Panc1 (cell line): ENCODE measurements at places on chromosomes 2 and 18.

DNA sequence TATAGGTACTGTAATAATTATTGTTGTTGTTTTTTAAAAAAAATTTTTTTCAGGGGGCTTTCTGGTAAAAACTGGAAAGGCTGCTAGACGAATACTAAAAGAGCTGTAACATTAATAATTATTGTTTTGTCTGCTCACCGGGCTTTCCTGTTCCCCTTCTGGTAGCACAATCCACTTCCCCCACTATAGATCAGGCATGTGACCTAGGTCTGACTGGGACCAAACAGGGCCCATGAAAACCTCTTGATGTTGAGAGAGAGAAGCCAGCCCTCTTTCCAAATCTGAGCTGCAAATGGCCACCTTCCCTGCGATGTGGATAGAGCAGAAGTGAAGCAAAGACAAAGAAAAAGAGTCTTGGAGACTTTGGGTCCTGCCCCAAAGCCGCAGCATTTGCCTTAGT, 23.4 kb downstream of the SH2D6 start:
- no peak for DNase-seq

GRCh38 chr2:176768185-176768584, 444.4 kb upstream of the HNRNPA3 start:
- DNase-seq: no peak

DNA sequence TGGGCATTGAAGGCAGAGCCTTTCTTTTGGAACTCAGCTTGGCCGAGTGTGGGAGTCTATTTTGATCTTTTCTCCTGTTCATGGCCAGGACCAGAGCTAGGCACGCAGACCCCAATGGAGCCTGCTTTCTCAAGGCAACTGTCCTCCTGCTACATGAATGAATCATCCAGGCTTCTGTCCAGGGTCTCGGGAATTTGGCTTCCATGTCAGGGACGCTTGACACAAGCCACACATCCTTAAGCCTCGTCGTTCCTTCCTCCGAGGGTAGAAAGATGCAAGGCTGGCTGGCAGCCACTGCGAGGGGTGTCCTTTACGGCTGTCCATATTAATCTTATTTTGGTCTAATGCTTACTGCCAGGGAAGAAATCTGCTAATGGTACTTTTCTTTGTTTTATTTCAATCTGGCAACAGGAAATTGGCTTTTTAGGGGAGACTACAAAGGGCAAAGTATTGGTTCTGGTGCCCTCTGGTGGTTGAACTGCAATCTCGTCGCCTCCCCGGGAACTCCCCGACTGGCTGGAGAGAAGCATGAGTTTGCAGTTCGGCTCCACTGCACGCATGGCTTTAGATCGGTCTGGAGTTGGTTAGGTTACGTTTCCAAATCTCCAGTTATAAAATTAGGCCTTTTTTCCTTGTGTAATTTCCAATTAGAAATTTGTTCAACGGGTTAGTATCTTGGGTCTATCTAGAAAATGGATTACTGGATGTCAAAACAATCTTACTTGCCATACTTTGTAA, 135.2 kb downstream of the ALPK2 start:
- peak; percentile 42 for DNase-seq

- no peak for DNase-seq
Observed at GRCh38 chr18:25825056-25825455, 265.4 kb downstream of the SS18 start.

- no peak for DNase-seq
Observed at GRCh38 chr2:51120754-51121280, 88.9 kb upstream of the NRXN1 start.

GRCh38 chr2:317501-318424, 29.9 kb upstream of the ALKAL2 start:
- DNase-seq: no peak

DNA sequence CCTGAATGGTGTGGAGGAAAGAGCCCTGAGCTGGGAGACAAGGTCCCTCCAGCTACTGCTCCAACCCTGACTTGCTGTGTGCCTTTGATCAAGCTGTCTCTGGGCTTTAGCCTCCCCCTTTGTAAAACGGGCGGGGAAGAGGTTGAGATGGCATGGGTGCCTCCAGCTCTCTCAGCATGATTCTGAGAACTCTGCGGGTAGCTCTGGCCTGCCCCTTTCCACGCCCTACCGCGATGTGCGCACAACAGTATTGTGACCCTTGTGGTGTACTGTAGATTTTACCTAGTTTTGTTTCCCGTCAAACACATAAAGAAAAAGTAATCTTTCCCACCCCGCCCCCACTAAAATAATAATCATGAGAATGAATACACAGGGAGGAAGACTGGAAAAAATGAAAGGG, 5.3 kb downstream of the CD8A start:
- DNase-seq: no peak

- DNase-seq: no peak
Observed at GRCh38 chr2:119546447-119546767, 2.2 kb downstream of the CFAP221 start.

DNA sequence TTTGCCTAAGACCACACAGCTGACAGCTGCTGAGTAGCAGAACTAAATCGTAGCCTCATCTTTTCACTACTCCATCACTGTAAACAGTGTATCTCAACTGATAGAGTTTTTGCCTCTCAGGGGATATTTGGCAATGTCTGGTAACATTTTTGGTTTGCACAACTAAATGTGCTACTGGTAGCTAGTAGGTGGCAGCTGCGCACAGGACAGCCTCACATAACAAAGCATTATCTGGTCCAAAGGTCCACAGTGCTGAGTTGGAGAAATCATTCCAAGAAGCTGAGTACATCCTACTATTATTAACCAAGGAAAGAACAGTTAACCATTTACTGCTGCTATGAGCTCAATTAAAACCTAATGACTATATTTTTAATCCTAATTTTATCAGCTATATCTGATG, 6.1 kb upstream of the CCDC102B start:
- DNase-seq: no peak

DNA sequence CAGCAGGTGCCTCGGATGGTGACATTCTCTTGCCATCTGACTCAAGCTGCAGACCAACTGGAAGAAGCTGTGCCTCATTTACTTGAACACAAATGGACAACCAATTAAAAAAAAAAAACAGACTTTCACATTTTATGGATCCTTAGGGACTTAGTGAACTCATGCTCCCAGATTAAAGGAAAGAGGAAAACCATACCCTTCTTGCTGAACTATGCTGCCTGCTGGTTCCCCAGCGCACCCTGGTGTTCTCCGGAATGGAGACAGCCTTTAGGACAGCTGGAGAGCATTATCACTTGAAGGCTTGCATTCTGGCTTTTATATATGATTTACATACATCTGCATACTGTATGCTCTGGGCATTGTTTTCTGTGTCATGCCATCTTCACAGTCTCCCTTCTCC, 370.7 kb downstream of the SLC4A3 start:
- no peak for DNase-seq

- DNase-seq: no peak
Observed at GRCh38 chr18:6950641-6951040, 167.0 kb downstream of the LAMA1 start.

DNA sequence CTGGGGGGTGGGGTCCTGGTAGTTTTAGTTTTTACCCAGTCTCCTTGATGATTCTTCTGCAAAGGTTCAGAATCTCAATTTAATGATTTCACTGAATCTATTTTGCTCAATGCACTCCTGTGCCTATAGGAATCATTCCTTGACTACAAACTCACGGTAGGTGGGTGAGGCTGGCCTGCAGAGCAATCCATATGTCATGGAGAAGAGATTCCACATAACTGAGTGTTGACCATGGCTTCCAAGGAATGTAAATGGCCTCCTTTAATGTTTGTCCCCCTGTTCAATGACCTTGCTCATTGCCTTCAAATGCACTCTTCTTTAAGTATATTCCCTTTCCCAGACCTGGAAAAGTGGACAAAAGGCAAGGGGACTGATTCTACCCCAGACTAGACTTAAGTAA, 12.5 kb downstream of the FAP start:
- DNase-seq: no peak

DNA sequence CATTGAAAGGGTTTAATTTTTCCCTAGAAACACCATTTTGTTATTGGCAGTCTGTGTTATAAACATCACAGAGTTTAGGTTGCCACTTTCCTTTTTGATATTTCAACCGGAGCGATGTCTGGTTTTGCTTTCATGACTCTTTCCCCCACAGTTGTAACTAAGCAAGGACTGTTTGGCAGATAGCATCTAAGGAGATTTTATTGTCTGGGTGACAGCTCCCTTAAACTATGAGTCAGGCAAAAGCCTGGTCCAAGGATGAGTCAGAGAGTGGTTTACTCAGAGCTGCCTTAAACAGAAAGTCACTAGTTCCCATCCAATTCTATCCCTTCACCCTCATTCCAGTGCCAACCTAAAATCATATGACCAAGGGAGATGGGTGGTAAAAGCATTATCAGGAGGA, 341.6 kb upstream of the VWC2L start:
- peak; percentile 87 for DNase-seq

- DNase-seq: no peak
Observed at GRCh38 chr18:78813936-78814710, 165.5 kb upstream of the SALL3 start.

DNA sequence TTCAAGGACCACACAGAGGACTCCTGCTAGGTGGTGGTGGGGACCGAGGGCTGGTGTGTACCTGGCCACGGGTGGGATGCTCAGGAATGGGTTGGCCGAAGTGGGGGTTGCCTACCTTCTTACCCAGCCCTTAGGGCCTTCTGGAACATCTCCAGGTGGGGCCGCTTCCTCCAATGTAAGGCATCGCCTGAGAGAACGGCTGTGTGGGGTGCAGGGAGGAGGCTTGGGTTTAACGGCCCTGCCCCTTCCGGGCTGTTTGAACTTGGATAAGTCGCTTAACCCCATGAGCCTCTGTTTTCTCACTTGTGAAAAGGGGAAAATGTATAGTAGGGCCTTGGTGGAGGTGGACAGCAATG, 35.0 kb downstream of the EMILIN2 start:
- no peak for DNase-seq

GRCh38 chr2:23803264-23803964, 123.5 kb downstream of the ATAD2B start:
- no peak for DNase-seq

GRCh38 chr2:190599073-190599472, 49.8 kb upstream of the NAB1 start:
- no peak for DNase-seq

GRCh38 chr18:44742718-44743311, 62.1 kb downstream of the SETBP1 start:
- no peak for DNase-seq

GRCh38 chr18:73987247-73987980, 160.2 kb downstream of the FBXO15 start:
- DNase-seq: no peak

DNA sequence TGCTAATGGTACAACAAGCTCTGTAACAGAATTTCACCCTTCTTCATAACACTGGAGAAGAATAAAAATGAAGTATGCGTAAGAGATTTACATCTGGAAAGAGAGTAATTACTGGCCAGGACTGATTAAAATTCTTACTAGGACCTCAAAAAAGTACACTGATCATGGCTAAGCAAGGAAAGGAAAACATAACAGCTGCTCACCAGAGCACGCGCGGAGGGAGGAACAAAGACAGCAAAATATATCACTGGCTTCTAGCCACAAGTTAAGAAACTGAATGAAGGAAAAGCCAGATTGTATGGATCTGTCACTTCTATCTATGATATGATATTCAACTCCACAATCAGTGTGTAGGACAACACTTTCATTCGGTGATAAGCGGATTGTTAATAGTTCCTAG, 15.6 kb upstream of the CYTIP start:
- no peak for DNase-seq

DNA sequence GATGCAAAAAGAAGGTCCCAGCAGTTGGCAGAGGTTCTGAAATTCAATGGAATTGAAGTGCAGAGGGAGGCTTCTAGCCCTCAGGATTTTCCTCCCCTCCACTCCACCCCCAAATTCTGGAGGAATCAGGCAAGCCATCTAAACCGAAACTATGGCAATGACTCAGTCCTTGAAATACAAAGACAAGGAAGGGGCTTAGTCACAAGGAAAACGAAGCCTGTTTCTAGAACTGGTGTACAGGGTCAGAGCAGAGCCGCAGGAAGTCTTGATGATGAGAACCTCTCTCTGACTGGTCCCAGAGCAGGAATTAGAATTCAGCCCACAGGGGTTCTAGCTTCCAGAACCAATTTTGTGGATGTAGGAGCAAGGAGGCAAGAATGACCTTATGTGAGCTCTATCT, 111.7 kb upstream of the SCN1A start:
- DNase-seq: no peak

- DNase-seq: no peak
Observed at GRCh38 chr2:20766798-20767644, 55.9 kb downstream of the LDAH start.

- no peak for DNase-seq
Observed at GRCh38 chr2:134183679-134184078, 70.2 kb upstream of the MGAT5 start.

DNA sequence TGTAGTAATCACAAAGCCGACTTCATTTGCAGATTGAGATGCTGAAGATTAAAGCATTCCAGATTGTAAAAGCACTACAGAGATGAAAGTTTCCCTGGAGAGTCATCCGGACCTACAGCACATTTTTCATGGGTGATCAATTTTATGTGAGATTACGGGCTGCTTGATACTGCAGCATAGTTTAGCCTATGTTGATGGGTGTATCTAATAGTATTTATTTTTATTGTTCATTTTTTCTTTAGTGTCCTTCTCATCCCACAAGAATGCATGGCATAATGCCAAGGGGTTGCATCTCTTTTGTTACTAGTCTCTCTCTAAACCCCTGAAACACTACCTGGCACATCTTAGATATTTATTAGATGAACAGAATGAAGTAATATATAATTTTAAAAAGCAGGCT, 240.4 kb downstream of the MBD2 start:
- DNase-seq: no peak

DNA sequence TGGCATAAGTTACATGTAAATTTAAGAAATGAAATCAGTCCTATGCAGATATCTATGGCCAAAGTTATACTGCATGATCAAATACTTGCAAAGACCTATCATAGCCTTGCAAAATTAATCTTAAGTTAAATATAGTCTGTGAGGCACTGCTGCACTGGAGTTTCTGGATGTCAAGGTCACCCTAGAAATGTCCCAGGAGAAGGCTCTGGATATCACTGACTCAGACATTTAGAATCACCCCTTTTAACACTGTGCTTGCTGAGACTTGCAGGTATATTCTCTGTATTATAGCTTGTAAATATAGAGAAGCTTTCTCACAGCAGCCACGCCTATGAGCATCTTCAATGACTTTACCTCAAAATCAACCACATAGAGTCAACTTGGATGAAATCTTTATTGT, 51.5 kb downstream of the ETAA1 start:
- no peak for DNase-seq

GRCh38 chr2:117674172-117674571, 140.3 kb upstream of the DDX18 start:
- DNase-seq: no peak

GRCh38 chr2:138948070-138948539, 167.9 kb upstream of the NXPH2 start:
- peak; percentile 88 for DNase-seq

GRCh38 chr2:24337890-24338289, 22.4 kb downstream of the ITSN2 start:
- no peak for DNase-seq

GRCh38 chr2:233244818-233245217, 6.7 kb upstream of the ATG16L1 start:
- no peak for DNase-seq

- no peak for DNase-seq
Observed at GRCh38 chr18:73462092-73462491, 594.3 kb upstream of the NETO1 start.

GRCh38 chr2:37612382-37612781, 59.1 kb downstream of the CDC42EP3 start:
- DNase-seq: no peak
